Femur (tissue), 1 donor: ENCODE measurements at places on chromosomes 4 and X.

- DNase-seq: no peak
Measured at GRCh38 chrX:15151267-15152186, 118.4 kb downstream of the ASB9 start.

GRCh38 chr4:121898150-121898549 lies 27.9 kb upstream of the BBS7 start:
- no peak for DNase-seq

DNA sequence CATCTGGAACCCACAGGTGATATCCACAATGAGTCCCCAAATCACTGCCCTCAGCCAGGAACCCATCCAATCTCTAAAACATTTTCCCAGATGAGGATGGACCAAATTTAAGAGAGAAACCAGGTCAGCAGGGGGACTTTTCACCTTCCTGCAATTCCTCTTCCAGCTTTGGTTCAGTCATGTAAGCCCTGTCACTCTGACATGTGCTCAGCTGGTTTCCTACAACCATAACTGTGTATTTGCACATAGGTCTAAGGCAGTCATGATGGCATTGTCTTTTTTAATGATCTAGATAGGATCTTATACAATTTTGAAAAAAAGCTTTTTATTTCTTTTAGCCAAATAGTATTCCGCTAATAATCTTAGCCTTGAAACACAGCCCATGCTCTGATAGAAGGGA lies 6.5 kb downstream of the CXXC4 start:
- no peak for DNase-seq

GRCh38 chr4:123110685-123111084 lies 188.3 kb upstream of the NUDT6 start:
- DNase-seq: no peak

- DNase-seq: no peak
Measured at GRCh38 chr4:73599182-73599581, 21.1 kb downstream of the RASSF6 start.

GRCh38 chr4:182752158-182752910 lies 164.9 kb downstream of the DCTD start:
- DNase-seq: no peak

DNA sequence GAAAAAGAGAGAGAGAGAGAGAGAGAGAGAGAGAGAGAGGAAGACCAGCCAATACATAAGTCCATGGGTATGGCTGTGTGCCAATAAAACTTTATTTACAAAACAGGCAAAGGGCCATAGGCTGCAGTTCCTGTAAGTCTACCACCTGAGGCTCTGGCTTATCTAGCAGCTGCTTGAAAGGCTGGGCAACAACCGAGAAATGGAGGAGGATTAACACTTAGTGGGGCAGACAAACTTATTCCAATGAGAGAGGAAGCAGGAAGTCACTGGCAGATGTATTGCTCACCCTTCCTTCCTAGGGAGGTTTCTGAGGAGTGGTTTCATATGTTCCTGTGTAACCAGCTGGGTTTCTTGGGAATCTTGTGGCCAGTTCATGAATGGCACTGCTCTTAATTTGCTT lies 4.7 kb upstream of the GPR143 start:
- DNase-seq: no peak

- DNase-seq: no peak
Measured at GRCh38 chrX:116298956-116299355, 128.4 kb downstream of the AGTR2 start.

GRCh38 chr4:84126061-84126787 lies 372.9 kb downstream of the NKX6-1 start:
- no peak for DNase-seq

GRCh38 chr4:20356565-20356964 lies 104.9 kb downstream of the SLIT2 start:
- DNase-seq: peak; percentile 52

DNA sequence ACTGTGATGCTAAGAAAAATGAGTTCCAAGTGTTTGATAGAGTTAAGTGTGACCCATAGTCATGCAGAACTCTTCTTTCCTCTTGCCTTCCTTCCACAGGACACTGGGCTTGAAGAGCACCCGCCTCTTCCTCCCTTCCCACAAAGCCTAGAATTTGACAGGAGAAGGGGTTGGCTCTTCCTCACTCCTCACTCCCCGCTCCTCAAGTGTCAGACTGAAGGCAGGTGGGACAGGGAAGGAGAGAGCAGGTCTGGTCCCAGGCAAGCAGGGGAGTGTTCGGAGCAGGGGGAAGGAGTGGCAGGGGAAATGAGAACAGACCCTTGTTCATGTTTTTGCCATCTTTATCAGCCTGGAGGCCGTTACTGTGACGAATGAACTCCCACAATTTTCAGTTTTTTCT lies 10.7 kb downstream of the MAGED2 start:
- no peak for DNase-seq

GRCh38 chr4:99828477-99828876 lies 11.8 kb downstream of the DAPP1 start:
- DNase-seq: no peak

DNA sequence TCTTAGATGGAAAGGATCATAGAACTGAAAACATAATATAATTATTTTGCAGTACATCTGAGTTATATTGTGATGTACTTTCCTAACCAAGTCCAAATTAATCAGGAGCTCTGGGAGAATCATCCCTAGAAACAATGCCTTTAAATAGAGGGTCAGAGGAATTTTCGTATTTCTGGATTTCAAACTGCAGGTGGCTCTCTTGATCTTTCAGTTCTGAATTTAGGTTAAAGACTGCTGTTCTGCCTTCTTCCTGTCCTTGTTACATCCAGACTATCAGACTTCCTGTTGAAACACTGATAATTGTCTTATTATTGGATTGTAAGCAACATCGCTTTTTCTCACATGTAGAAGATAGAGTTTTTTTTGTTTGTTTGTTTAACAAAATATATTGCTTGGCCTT lies 142.7 kb downstream of the RPA4 start:
- DNase-seq: no peak

DNA sequence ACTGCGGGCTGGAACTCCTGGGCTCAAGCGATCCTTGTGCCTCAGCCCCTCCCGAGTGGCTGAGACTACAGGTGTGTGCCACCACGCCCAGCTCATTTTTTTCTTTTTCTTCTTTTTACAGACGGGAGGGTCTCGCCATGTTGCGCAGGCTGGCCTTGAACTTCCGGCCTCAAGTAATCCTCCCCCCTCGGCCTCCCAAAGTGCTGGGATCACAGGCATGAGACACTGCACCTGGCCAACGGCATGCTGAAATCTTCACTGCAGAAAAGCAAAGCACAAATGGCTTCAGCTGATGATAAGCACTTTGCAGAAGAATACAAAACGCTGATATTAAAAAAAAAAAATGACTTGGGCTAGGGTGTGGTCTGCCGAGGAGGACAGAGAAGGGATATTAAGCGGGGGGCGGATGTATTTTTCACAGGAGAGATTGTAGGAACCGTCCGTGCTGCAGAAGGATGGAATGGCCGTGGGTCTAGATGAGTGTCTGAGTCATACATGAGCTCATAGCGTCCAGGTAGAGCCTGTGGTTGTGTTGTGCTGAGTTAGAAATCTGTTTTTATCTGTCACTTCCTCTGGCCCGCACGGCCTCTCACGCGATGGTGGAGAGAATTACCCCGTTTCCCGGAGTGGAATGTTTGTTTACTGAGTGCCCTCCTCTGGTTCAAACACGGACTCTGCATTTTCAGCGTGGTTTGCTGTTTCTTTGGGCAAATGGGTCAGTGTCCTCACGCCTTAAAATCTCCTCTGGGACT lies 8.5 kb upstream of the AKAP17A start:
- DNase-seq: no peak

GRCh38 chrX:108732630-108733321 lies 3.6 kb downstream of the IRS4 start:
- DNase-seq: no peak

- no peak for DNase-seq
Measured at GRCh38 chrX:85897362-85898126, 149.8 kb downstream of the CHM start.

DNA sequence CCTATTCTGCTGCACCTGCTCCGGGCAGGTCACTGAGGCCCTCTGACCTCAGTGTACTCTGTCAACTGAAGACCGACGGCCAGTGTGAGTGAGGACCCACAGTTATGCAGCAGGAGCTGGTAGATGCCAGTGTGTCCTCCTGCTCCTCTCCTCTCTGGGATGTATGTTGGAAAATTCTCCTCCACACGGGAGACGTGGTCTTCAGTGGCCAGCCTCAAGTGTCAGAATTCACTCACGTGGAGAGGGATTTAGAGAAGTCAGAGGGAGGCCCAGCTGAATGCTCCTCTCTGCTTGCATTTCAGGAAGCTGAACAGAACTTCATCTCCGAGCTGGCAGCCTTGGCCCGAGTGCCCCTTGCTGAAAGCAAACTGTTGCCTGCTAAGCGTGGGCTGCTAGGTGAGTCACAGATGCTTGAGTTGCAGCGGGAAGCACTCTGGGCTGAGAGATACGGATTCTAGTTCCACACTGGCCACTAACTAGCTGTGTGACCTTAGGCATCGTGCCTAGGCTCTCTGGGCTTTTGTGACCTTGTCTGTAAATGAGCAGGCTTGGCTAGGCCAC lies 83.6 kb downstream of the CRMP1 start:
- no peak for DNase-seq

- DNase-seq: no peak
Measured at GRCh38 chr4:55395218-55395528, 584 bp upstream of the TMEM165 start.

- no peak for DNase-seq
Measured at GRCh38 chrX:37553476-37553875, 18.0 kb upstream of the LANCL3 start.

GRCh38 chr4:113356453-113356852 lies 307.0 kb downstream of the ANK2 start:
- no peak for DNase-seq

- DNase-seq: no peak
Measured at GRCh38 chr4:3766036-3766784, at the start of gene ADRA2C. Gene ADRA2C (plus strand): TSS chr4:3766385. CDS start chr4:3766607, 222 bp downstream.

DNA sequence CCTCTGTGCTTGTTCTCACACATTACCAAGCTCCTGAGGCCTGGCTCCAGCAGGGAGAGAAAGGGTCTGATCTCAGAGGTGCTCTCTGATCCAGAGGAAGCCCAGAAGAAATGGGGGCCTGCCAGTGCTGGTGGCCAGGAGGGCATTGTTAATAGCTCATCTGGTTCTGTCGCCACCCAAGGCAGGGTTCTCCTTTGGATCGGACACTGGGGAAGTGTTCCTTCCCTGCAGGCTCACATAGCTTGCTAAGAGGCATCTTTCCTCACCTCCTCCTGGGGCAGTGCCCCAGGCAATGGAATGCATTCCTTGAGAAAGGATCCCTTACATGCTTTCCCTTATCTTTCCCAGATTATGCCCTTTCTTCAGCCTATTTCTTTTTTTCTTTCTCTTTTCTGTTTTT lies 53.8 kb downstream of the RBM47 start:
- DNase-seq: no peak

DNA sequence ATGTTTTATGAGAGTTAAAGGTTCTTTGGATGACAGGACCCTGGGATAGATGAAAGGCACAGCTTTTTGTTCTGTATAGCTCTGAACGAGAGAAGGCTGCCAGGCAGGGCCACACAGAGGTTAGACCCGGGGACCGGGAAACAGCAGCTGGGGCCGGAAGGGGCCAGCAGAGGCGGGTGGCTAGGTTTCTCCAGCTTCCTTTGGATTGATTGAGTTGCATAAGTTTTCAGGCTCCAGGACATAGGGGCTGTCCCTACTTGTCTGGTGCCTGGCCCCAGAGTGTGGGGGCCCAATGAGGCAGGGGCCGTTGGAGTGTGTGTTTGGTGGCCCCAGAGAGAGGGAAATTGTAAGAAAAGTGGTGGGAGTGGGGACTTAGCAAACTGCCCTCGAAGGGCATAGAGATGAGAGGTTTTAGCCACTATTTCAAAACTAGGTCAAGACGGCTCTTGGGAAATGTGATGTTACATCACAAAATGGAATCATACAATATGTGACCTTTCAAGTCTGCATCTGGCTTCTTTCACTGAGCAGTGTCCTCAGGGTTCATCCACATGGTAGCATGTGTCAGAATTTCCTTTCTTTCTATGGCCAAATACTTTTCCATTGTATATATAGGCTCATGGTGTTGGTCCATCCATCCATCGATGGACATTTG lies 3.7 kb downstream of the ZFP92 start:
- no peak for DNase-seq

GRCh38 chr4:100461807-100462605 lies 55.8 kb downstream of the EMCN start:
- no peak for DNase-seq

GRCh38 chr4:23881674-23882337 lies 8.0 kb downstream of the PPARGC1A start:
- no peak for DNase-seq

- DNase-seq: no peak
Measured at GRCh38 chr4:2281575-2282343, 19.9 kb upstream of the MXD4 start.

DNA sequence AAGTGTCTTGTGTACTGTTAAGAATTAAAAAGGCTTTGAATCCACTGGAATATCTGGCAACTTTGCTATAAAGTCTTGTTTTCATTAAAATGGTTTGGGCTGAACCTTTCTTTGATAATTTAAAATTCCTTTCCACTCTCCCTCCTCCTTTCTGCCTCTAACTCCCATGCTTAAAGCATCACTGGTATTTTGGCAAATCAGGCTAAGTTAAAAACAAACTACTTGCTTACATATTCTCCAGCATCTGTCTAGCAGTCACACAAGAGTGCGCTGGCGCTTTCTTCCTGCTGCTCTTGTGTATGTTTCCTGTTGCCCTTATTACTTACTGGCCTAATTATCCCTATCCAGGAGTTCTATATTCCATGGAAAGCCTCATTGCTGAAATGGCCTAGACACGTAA lies 136.6 kb downstream of the VEGFC start:
- no peak for DNase-seq

GRCh38 chr4:69828828-69829227 lies 31.1 kb downstream of the SULT1E1 start:
- no peak for DNase-seq

GRCh38 chr4:183773790-183774189 lies 114.7 kb downstream of the TRAPPC11 start:
- DNase-seq: no peak

GRCh38 chr4:57985161-57985560 lies 875.0 kb upstream of the IGFBP7 start:
- no peak for DNase-seq

- no peak for DNase-seq
Measured at GRCh38 chrX:13518126-13518525, 51.3 kb upstream of the EGFL6 start.

DNA sequence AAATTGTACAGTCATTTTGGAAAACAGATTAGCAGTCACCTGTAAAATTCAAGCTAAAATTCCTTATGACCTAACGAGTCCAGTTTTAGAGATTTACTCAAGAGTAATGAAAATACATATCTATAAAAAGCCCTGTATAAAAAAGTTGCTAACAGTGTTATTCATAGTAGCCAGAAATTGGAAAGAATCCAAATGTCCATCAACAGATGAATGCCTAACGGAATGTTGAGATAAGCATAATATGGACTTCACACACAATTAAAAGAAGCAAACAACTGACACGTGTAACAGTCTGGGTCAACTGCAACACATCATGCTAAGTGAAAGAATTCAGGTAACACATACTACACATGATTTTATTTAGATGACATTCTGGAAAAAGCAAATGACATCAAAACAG lies 584.8 kb upstream of the AGA start:
- DNase-seq: no peak

GRCh38 chrX:41607264-41607832 lies 81.4 kb upstream of the GPR34 start:
- no peak for DNase-seq
